Coronary artery (tissue), 2 donors: ENCODE measurements at places on chromosomes 2 and 18.

- DNase-seq: no peak
Observed at GRCh38 chr2:29394981-29395350, 279.8 kb downstream of the CLIP4 start.

- DNase-seq: no peak
Observed at GRCh38 chr2:36329251-36329650, 26.3 kb upstream of the CRIM1 start.

DNA sequence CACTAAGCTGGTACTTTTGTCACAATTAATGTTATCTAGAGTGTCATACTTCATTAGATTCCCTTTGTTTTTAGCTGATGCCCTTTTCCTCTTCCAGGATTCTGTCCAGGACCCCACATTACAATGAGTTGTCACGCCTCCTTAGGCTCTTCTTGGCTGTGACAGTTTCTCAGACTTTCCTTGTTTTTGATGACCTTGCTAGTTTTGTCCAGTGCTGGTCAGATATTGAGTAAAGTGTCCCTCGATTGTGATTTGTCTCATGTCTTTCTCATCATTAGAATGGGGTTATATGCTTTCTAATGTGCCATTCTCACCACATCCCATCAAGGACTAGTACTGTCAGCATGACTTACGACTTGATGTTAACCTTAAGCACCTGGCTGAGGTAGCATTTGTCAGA, 162.3 kb downstream of the FHOD3 start:
- no peak for DNase-seq

DNA sequence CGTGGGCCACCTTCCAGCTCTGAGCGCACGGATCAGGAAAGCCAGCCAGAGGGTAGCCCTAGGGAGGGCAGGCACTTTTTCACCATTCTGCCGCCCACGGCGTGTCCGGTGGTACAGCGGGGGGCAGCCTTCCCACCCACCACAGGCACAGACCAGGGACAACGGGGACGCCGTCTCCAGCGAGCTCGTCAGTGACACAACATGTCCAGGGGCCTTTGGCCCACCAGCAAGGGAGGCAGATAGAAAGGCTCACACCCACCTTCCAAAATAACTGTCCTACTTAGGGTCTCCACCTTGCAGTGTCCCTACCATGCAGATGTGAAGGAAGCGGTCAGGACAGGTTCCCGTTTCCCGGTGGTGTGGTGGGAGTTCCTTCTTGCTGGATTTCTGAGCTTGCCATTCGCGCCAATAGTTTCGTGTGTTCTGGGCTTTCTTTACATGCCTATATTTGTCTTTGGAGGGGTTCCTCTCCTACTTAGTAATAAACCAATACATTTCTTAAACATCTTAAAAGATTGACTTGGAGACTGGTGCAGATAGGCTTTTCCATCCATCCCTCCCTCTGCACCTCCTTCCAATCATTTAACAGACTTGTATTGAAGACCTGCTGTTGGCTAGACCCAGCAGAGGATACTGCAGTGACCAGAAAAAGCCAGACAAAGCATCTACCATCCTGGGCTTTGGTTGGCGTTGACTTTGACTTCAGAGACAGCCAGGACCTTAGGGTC, 872 bp downstream of the ASB1 start:
- DNase-seq: no peak

DNA sequence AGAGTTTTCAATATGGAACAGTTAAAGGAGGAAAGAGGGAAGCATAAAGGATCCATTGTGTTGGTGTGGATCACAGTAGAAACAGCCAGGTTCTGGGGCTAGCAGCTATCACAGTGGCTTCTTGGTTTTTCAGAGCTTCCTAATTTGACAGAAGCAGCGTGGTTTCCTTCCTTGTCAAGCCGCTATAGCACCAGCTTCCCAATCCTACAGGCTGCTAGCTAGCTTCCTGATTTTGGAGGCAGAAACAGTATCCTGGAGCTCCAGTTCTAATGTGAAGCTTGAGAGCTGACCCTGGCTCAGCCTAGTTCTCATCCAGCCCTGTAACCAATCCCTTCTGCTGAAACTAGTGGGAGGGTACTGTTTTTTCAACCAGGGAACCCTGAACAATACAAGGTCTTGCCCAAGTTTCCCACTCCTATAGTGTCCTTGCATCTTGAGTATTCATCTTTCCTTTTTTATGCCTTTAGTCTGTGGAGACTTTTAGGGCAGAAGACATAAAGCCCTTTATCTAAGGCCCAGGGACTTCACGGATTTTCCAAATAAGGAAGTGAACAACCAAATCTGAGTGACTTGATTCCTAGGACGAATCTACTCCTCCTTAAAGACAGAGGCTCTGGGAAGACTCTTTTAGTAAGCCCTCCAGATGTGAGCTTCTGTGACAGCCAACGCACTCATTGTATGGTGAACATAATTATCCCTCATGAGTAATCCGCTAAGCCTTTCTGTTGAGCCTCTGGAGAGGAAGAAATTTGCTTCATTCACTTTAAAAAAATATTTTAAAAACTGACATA, 33.8 kb downstream of the CCDC93 start:
- no peak for DNase-seq

GRCh38 chr2:227717687-227718567, at the start of gene SLC19A3:
Gene SLC19A3 (minus strand): TSS chr2:227718028. CDS start chr2:227702318, 15,710 bp downstream.
- peak; percentile 91 for DNase-seq

DNA sequence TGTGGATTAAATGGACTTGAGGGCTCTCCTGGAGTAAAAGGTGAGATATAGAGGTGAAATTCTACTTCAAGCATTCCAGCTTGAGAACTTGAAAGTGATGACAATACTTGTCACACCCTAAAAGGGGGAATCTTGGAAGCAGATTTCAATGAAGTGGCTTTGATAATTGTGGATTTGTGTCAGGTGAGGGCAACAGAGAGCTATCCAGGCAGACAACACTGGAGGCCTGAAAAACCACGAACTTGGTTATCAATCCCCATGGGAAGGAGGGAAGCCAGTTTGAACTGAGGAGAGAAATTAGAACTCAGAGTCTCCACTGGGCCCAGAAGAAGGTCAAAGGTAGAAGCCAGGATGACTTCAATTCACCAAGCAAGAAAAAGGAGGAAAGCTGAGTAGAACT, 263.9 kb downstream of the FIGN start:
- no peak for DNase-seq

GRCh38 chr2:30481323-30481800, 34.3 kb downstream of the LCLAT1 start:
- DNase-seq: no peak
